ENCODE measurements at places on chromosomes 12 and 14.

DNA sequence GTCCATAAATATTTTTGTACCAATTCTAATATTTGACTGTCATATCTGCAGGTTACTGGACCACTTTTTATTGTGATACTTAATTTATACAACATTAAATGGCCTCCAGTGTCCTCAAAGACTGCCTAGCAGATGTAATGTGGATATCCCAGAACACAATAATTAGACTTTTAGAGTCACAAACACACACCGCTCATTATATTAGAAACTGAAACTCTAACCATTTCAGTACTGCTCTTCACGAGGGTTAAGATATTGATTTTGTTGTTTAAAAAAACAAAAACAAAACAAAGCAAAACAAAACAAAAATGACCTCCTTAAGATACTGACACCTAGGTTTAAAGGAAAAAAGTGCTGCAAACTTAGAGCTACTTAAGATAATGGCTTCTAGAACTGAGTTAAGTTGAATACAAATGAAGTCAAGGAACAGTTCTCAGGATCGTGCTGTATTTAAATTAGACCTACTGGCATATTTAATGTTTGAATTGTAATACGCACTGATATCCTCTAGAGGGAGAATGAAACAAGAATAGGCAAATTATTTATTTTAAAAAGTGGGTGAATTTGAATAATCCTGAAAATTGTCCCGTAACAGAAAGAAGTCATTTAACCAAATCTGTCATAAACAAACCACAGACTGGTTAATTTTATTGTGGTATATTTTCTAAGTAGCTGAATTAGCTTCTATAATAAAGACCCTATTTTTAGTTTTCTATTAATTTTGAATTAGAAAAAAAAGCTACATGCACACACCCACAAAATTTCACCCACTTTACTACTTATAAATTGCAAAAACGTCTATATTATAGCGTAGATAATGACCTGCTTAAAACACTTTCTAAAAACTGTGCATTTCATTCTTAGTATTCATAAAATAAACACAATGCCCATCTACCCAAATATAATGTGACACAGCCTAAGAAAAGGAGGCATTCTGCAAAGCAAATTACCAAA, 395.2 kb upstream of the DCN start:
- DNase-seq = peak; percentile 9

GRCh38 chr14:90503582-90503981, 106.8 kb downstream of the CALM1 start:
- no peak for DNase-seq

DNA sequence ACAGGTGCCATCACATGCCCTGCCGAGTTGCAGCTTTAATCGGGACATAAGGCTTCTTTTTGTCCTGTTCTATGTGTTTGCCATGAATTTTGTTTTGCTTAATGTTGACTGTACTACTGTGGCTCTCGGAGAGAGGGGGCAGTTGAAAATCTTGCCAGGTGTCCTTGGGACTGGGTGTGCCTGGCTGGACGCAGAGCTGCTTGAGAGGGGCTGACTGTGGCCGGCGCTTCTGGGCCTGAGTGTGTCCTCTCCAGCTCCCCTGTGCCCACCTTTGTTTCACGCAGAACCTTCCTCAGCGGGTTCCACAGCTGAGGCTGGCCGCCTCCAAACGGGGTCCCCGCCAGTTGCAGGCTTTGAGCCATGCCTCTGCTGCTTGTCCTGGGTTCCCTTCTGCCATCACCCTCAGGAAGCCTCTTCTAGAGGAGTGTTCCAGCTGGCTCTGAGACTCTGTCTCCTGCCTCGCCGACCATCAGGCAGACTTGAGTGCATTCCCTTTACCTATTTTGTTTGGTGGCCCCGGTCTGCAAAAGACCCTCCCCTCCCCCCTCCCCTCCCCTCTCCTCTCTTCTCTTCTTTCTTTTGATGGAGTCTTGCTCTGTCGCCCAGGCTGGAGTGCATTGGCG, 49.7 kb downstream of the DDX51 start:
- no peak for DNase-seq

DNA sequence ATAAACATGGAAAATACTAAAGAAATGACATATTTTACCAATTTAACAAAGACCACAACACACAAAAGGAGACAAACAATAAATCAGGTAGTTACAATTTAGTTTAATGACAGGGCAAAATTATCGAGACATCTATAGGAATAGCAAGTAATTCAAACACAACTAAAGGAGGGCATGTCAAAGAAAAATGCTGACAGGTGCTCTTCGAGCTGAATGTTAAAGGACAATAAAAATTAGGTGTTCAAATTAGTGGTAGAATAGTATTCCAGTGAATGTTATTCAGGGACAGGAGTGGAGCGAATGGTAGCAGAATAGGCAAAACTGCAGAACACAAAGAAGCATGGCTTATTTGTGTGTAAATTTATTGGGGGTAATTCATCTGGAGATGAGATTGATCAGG, 1004.3 kb upstream of the FBXO33 start:
- no peak for DNase-seq

GRCh38 chr12:107263980-107264379, 170.6 kb upstream of the CRY1 start:
- no peak for DNase-seq

DNA sequence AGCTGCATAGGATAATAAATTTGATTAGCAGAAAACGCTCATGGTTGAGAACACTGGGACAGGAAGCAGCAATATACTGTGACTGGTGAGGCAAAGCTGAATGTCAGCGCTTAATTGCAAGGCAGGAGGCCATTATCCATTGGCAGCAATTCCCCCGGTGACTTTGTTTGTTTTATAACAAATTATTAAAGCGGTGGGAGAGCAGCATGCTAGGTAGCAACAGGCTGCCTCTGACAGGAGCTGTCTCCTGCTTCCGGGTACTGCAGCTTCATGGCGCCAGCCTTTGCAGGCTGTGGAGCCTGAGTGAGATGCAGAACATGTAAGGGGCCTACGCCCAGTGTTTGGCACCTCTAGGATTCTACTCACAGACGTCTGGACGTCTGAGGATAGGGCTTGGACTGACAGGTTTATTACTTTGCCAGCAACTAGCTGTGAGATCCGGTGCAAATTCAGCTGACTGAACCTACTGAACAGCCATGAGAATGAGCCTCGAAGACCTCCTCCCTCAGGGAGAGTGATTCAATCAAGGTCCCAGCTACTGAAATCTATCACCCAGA, 82.1 kb upstream of the SSTR1 start:
- peak; percentile 32 for DNase-seq

- DNase-seq = no peak
Observed at GRCh38 chr14:93286212-93286890, 46.5 kb downstream of the BTBD7 start.

- no peak for DNase-seq
Observed at GRCh38 chr14:101502761-101503392, 58.4 kb upstream of the DIO3 start.

- DNase-seq = no peak
Observed at GRCh38 chr14:54695196-54695595, 128.3 kb downstream of the SAMD4A start.

GRCh38 chr12:53221203-53222080, 10.6 kb downstream of the RARG start:
- DNase-seq = no peak

- DNase-seq = no peak
Observed at GRCh38 chr12:60043236-60043635, 447.4 kb downstream of the SLC16A7 start.

DNA sequence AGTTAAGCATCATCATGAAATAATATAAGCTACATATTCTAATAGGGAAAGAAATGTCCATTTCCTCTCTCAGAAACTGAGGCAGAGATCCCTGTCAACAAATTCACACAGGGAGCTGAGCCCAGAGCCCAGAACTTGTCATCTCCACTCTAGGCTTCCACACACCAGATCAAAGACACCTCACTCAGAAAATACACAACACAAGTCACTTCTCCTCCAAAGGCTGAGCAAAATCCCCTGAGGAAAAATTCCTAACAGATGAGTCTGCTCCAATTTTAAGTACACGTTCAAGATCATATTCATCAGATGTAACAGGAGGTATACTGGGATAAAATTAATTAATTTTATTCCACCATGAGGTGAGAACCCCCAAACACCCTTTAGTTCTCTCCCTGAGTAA, 227.3 kb downstream of the DPF3 start:
- no peak for DNase-seq

GRCh38 chr12:120257041-120257821, 8.3 kb downstream of the PXN start:
- no peak for DNase-seq

DNA sequence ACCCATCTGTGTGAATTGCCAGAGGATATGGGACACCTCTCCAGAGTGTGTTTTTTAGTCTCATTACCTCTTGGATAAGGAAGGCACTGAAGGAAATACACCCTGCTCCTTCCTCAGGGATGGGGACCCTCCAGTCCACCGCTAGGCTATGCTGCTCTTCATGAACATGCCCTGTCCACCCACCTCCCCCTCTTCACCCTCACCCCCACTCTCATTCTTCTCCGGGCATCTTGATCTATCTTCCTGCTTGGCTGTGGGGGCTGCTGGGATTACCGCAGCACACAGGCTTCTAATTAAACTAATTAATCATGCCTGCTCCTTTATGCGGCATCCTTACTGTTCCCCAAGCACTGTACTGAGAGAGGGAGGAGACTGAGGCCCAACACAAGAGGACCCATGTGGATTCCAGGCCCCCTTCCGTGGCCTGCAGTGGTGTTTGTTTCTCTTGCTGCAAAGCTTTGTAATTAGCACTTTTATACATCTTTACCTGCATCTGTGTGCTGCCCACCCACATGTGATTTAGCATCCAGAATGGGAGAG, 7.6 kb upstream of the PDE1B start:
- DNase-seq = no peak

DNA sequence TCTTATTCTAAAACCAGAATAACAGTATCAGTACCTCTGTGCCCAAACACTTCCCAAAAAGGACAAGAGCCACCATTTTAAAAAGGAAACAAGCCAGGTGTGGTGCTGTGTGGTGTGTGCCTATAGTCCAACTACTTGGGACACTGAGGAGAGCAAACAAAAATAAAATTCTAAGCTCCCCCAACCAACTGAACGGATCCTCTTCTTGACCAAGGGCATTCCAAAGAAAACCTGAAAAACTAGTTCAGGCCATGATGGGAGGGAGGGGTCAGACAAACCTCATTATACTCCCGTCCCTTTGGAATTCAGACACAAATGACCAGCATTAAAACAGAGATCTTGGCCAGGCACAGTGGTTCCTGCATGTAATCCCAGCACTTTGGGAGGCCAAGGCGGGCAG, 20.5 kb downstream of the SLC11A2 start:
- DNase-seq = no peak

DNA sequence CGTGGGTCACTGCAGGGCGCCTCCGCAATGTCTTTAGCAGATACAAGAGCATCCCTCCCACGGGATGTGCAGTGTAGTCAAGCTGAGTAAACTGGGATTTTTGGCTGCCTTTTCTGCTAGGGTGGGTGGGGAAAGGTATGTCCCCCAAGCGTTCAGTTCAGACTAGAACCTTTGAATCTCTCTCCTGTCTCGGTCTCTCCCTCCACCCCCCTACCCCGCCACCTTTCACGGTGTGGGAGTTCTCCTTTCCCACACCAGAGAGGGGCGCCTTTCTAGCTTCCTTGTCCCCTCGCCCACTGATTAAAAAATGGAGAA, 525 bp upstream of the FAR2 start:
- no peak for DNase-seq

GRCh38 chr12:51890511-51891171, 2.7 kb downstream of the ANKRD33 start:
- DNase-seq = no peak

GRCh38 chr12:91249054-91249453, 66.4 kb upstream of the DCN start:
- DNase-seq = no peak

- peak; percentile 79 for DNase-seq
Observed at GRCh38 chr12:40192704-40193255, 32.0 kb upstream of the LRRK2 start.

All from KBM-7 (cell line).